ENCODE measurements at places on chromosomes 13 and 19.

DNA sequence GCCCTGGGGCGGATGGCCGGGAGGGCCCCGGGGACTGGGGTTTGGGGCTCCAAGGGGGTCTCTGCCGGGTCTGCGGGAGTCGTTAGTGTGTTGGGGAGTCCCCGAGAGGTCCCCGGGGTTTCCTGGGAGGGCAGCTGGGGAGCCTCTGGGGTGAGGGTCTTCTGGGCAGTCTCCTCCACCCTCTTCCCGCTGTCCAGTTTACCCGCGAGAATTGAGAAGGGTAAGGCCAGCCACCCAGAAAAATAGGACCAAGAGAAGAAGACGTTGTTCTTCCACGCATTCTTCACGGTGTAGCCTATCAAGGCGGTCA, 1.0 kb upstream of the ETFB start:
- DNase-seq = peak; percentile 30

DNA sequence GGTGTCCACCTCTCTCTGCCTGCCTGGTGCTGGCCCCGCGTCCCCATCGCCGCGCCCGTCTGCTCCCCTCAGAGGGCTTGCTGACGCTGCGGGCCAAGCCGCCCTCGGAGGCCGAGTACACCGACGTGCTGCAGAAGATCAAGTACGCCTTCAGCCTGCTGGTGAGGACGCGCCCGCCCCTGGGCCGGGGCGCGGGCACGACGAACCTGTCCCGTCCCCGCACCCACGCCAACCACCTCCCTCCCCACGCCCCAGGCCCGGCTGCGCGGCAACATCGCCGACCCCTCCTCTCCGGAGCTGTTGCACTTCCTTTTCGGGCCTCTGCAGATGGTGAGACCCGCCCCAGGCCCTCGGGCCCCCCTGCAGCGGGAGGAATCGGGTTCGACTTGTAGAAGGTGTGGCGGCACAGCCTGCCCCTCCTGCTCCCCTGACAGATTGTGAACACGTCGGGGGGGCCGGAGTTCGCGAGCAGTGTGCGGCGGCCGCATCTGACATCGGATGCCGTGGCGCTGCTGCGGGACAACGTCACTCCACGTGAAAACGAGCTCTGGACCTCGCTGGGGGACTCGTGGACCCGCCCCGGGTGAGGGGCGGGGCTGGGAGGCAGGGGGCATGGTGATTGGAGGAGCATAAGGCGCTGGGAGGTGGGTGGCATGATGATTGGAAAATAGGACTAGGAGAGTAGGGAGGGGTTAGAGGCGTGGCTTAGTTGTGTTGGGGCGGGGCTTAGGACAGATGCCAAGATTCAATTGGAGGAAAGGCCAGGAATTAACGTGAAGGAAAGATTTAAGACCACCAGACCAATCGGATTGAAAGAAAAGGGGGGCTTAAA, 6.6 kb downstream of the EPS8L1 start:
- DNase-seq = peak; percentile 36

DNA sequence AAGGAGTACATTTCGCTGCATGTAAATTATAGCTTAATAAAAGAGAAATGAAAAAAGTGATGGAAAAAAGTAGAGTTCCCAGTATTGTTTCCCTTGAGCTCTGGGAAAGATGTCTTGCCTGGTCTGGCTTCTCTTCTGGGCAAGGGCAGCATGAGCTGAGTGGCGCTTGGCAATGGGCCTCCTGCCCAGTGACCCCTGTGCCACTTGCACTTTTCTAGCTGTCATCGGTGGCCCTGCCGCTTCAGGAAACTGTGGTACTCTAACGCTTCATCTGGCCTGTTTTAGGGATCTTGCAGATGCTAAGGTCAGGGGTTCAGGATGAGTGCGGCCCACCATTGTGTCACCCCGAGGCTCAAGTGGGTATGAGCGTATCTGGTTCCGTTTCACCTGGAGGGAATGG, 161.4 kb downstream of the MTUS2 start:
- DNase-seq = no peak

DNA sequence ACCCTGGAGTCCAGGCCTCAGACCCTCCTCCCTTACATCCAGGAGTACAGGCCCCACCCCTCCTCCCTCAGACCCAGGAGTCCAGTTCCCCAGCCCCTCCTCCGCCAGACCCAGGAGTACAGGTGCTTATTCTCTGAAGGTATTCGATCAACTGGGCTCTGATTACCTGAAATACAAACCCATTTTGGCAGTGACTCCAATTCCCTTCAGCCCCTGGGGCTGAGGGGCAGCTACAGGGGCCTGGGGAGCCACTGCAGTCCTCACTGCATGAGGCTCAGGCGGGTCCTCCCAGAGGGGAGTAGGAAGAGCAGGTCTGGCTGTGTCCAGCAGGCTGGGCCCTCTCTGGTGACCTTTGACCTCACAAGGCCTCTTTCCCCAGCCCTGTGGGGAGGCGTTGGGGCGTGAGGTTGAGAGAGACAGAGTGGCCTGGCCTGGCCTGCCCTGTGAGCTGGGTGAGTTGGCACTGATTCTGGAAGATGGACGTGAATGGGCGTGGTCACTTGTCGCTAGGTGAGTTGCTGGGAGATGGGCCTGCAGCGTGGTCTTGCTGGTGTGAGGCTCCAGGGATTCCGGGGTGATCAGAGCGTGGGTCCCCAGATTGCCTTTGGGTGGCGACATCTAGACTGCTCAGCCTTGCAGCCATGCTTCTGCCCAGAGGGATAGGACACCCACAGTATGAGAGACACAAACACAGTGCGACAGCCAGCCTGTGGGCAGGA, 3.1 kb downstream of the BCAT2 start:
- no peak for DNase-seq

- no peak for DNase-seq
Observed at GRCh38 chr13:102405499-102406100, 3.8 kb upstream of the FGF14 start.

DNA sequence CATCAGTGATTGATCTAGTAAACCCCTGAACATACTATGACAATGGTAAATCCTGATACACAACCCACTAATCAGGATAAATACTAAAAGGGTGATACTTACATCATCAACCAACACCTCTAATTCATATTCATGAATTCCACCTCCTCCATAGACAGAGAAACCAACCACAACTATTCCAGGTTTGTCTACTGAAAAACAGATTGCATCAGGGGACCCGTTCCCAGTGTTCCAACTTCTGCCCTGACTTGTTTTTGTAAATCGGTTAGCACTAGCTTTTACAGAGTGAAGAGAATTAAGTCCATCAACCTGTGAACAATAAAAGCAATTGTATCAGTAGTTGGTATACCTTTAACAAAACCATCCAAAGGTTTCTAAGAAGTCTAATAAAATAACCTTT, 149.2 kb downstream of the MYCBP2 start:
- no peak for DNase-seq

GRCh38 chr13:43483930-43484329, 302.8 kb downstream of the ENOX1 start:
- DNase-seq = no peak

DNA sequence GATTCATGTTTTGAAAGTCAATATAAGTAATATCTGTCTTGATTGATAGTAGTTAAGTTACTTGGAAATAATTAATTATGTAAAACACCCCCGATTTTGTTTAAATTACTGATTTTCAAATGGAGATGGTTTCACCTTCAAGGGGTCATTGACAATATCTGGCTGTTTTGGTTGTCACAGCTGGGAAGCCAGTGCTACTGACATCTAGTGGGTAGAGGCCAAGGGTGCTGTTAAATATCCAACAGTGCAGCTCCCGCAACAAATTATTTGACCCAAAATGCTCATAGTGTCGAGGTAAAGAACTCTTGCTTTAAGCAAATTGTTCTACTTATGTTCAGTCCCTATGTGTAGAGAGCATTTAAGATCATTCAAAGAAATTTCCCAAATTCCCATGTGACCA, 50.6 kb upstream of the PCDH20 start:
- no peak for DNase-seq
